ENCODE measurements at places on chromosomes 12 and 14.

DNA sequence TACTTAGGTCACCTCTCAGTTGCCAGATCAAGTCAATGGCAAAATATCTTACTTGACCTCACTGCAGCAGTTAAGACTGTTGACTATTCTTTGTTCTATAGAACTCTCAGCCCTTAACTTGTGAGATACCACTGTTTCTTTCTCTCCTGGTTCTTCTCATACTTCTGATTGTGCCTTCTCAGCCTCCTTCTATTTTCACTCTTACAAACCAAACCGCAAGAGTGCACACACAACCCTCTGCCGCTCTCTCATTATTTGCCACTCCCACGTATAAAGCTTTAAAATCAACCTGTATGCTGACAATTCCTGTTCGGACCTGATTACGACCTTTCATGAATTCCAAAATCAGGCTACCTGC is 4.5 kb downstream of the E2F7 start:
- no peak for DNase-seq

DNA sequence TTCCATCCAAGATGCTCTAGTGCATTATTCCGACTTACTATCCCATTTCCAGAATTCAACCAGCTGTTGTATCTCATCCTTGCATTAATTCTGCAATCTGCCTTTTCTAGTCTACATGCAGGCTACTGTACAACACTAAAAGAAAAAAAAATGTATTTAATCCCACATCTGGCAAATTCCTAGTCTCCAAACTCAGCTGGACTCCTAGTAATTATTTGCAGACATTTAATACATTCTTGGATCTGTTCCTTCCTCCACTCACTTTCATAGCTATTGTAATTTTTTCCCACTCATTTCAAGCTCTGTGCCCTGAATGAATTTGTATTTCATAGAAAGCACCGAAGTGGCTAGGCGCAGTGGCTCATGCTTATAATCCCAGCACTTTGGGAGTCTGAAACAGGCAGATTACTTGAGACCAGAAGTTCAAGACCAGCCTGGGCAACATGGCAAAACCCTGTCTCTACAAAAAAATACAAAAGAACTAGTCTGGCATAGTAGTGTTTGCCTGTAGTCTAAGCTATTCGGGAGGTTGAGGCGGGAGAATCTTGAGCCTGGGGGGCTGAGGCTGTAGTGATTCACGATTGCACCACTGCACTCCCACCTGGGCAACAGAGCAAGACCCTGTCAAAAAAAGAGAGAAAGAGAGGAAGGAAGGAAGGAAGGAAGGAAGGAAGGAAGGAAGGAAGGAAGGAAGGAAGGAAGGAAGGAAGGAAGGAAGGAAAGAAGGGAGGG is 39.5 kb upstream of the YAF2 start:
- no peak for DNase-seq

- DNase-seq: no peak
Observed at GRCh38 chr14:58401587-58401986, 5.9 kb downstream of the TOMM20L start.

- no peak for DNase-seq
Observed at GRCh38 chr12:116490471-116490870, 68.7 kb upstream of the MAP1LC3B2 start.

GRCh38 chr14:65243766-65244442 is 141.6 kb upstream of the MAX start:
- DNase-seq: peak; percentile 7

GRCh38 chr14:23537351-23538049 is 14.1 kb downstream of the ZFHX2 start:
- no peak for DNase-seq

GRCh38 chr14:33271891-33272290 is 333.2 kb downstream of the NPAS3 start:
- no peak for DNase-seq

DNA sequence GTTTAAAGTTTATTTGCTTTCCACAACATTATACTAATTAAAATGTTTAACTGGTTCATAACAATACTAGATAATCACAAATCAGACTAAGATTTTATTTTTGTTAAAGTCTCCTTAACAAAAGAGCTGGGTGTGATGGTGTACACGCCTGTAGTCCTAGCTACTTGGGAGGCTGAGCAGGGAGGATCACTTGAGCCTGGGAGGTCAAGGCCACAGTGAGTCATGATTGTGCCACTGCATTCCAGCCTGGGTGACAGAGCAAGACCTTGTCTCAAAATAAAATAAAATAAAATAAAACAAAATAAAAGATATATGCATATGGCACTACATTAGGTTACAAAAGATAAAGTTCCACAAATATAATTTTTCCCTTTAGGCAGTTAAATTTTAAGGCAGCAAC is 5.6 kb downstream of the MIS18BP1 start:
- DNase-seq: no peak

- DNase-seq: no peak
Observed at GRCh38 chr14:39303115-39303514, 69.4 kb downstream of the MIA2 start.

- DNase-seq: no peak
Observed at GRCh38 chr14:72512281-72512680, 381.6 kb downstream of the DPF3 start.

GRCh38 chr12:42486407-42486806 is 103.1 kb downstream of the PRICKLE1 start:
- no peak for DNase-seq

DNA sequence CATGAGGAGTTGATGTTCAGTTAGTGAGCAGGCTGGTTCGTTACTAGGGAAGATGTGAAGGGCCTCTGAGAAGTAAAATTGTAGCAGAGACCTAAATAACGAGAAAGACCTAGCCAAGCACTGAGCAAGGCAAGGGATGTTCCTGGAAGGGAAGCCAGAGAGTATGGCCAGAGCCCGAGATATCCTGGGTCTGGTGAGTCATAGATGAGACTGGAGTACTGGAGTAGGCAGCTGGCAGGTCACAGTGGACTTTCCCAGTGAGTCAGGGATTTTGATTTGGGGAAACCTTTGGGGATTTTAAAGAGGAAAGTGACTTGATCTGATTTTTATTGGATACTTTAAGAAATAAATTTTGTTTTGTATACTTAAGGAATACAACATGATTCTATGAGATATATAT is 369.0 kb downstream of the DIO2 start:
- DNase-seq: no peak

GRCh38 chr12:84277986-84278385 is 634.6 kb downstream of the SLC6A15 start:
- DNase-seq: no peak

DNA sequence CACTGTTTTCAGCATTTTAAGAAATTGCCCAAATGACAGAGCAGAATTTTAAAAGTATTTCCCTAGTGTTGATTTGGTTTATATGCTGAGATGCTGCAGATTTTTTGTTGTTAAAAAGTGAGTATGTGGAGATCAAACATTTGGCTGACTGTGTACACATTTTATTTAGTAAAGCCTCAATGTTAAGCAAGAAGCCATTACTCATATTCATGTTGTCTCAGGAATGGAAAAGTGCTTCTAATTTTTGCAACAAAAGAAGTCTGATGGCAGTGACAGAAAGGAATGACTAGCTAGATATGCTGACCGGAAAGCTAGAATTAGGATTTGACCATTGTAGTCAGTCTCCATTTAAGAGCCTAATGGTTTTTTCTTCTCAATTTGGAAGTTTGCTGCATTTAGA is 22.5 kb downstream of the SLC38A6 start:
- no peak for DNase-seq

DNA sequence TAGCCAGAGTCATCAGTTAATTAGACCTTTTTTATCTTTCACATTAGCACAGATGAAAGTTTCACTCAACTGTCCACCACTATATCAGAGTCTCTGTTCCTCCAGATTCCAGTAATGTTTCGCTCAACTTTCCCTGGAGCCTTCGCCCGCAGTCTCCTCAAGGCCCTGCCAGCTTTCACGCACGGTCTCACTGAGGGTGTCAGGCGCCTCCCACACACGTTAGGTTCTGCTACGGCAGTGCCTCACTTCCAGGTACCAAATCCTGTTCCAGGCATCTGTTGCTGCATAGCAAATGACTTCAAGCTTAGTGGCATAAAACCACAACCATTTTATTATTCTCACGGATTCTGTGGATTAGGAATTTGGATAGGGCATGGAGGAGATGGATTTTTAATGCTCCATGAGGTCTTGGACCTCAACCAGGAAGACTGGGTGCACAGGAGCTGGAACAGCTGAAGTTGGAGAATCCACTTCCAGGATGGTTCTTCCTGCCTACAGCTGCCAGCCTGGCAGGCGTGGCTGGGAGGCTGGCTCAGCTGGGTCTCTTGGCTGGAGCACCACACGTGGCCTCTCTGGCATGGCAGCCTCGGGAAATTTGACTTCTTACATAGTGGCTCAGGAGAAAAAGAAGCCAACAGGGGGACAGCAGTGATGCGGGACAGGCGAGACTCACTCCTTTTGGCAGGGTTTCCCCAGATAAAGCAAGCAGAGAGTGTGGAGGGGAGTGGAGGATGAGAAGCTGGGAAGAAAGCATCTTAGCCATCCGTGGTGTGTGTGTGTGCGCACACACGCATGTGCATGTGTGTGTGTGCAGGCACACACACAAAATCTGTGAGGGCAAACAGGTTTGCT is 21.3 kb upstream of the BCDIN3D start:
- no peak for DNase-seq

DNA sequence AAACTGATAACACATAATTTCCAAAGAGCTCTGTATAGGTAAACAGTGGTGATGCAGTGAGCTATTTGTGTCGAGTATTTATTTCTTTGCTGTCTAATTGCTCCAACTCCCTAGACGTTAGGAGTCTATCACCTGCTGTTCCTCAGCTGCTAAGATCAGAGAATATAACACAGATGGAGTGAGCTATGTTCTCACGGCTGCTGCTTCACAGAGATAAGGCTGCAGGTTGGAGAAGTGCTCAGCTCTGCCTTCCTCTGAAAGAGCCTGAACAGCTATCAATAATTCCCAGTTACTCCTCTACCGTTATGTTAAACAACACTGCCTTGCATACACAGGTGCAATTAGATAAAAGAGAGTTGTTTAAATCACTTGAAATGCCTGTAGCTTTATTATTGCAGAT is 103.2 kb upstream of the MDGA2 start:
- DNase-seq: no peak

All from activated CD4-positive, alpha-beta T cell treated with anti-CD3 and anti-CD28 coated beads for 4 hours (primary cell).